Activated CD8-positive, alpha-beta memory T cell treated with anti-CD3 and anti-CD28 coated beads for 48 hours (primary cell): ENCODE measurements at places on chromosomes 2 and 18.

DNA sequence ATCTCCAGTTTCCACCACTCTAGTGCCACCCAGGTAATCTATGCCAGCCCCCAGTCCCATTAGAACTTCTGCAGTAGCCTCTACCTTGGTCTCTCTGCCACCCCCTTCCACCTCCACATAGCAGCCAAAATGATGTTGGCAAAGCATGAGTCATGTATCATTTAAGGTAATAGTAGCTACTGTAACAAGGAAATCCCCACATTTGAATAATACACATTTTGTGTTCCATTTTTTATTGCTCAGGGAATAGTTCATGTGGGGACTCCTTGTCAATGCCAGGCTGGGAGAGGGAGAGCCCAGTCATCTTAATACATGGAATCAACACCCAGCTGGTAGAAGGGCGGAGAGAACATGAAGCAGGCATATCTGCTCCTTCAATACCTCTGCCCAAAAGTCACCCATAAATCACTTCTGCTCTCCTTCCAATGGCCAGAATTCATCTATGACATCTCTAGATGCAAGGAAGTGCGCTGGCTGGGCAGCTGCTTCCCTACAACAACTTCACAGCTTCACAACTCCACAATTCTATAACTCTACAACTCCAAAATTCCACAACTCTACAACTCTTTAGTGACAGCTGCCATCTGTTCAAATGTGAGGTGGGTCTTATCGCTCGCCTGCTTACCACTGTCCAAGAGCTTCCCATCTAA lies 70.6 kb upstream of the GLS start:
- no peak for DNase-seq

- no peak for DNase-seq
These were observed 129.3 kb upstream of the HAAO start for GRCh38 chr2:42921721-42922120.

DNA sequence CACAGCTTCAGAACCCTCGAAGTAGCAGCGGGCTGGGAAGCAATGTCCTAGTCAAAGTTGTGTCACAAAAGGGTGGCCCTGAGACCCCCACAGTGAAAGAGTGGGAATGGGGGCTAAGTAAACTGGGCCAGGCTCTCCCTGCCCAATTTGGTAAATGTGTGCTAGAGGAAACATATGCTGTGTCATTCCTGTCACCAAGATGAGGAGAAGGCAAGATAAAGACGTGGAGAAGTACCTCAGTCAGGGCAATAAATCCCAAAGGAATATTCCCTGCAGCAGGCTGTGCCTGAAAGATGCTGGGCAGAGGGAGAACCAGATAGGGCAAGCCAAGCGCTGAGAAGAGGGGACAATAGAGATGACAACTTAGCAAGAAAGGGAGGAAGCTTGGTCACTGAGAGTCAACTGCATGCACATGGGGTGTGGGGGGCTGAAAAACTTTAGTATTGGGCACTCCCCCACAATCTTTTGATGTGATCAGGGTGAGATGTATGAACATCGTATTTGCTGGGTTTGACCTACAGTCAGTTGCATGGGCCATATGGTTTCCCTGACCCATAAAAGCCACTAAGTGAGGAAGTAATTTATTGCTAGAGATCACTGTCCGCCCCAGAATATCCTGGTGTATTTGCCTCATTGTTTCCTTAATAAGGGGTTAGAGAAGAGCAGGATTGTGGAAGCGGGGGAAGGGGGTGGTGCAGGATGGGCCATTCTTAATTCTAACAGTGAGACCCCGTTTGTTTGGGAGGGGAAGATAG lies 49.9 kb upstream of the CXCR4 start:
- no peak for DNase-seq

GRCh38 chr2:211344289-211344688 lies 787.9 kb downstream of the CPS1 start:
- no peak for DNase-seq

DNA sequence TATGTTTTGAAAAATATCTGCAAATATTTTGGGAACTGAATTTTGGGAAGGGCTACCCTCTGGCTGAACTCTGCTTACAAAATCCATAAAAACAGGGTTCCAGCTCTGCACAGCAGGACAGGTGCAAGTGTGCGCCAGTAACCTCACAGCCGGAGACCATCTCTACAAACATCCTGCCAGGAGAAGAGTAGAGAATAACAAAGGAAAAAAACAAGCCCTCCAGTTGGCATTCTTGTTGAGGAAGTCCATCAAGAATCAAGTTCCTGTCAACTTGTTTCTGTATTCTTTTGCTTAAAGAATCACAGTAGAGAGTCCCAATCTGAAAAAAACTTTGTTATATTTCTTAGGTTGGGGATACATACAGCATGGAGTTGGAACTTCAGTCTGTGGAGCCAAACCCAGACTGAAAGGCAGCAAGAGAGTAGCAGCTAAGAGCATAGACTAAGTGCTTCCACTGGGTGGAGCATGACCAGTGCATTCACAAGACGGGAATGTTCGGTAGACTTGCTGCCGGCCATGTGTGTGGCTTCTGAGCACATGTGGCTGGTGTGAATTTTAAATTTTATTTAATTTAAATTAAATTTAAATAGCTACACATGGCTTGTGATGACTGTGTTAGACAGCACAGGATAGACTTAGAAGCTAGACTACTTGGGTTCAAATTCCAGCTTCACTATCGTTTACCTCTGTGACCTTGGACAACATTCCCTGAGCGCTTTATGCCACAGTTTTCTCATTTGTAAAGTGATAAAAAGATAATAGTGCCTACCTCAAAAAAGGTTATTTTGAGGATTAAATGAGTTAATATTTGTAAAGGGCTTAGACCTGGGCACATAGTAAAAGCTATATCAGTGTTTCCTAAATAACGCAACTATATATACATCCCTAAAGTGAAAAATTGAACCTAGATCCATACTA lies 41.9 kb downstream of the SPTBN1 start:
- no peak for DNase-seq

GRCh38 chr2:64296695-64297346 lies 152.6 kb upstream of the PELI1 start:
- no peak for DNase-seq

GRCh38 chr2:35790292-35790691 lies 565.3 kb upstream of the CRIM1 start:
- no peak for DNase-seq

- no peak for DNase-seq
These were observed 47.7 kb downstream of the CMPK2 start for GRCh38 chr2:6818012-6818411.

- no peak for DNase-seq
These were observed 735.7 kb upstream of the SLC8A1 start for GRCh38 chr2:41187376-41188122.

GRCh38 chr18:76497021-76497420 lies 2.0 kb upstream of the ZNF516 start:
- no peak for DNase-seq

GRCh38 chr2:71576541-71576940 lies 123.2 kb downstream of the DYSF start:
- DNase-seq = no peak

DNA sequence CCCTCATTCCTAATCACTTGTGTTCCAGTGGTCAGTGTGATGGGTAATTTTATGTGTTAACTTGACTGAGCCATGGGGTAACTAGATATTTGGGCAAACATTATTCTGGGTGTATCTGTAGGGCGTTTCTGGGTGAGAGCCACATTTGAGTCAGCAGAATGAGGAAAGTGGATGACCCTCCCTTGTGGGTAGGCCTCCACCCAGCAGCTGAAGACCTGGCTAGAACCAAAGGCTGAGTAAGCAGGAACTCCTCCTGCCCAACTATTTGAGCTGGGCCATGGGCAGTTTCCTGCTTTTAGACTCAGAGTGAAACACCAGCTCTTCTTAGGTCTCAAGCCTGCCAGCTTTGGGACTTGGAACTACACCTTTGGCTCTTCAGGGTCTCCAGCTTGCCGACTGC lies 141.8 kb downstream of the ACKR3 start:
- no peak for DNase-seq

DNA sequence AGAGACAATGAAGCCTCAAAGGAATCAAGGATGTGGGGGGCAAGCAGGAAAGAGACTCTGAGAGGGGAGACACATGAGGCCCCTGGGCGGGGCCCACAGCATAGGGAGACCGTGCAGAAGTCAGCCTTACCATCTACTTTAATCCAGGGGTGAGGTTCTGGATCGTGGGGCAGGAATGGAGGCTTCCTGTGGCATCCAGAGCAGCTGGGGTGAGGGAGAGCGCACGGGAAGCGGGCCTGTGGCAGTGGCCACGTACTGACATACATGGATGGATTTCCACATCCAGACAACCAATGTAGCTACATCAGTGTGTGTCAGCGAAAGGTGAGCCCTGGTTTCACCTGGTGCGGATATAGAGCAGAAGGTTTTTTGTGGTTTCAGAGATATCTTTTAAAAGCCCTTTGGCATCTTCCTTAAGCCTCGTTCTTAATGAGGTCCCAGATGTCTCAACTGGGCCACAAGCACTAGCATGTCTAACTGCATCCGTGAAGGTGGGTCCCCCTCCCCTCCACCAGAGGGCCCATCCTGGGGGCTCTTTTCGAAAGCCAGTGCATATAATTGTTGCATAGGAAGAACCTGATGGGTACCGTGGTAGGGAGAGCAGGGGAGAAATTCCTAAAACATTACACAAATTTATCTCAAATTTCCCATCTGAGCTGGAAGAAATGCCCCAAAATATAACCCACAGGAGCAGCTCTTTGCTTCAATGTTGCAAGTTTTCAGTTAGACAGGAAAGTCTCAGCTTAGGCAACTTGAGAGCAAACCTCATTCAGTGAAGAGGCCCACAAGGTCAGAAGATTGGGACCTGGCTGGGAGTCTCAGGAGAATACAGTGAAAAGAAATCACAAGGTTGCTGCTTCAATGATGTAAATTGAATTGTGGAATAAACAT lies 90.9 kb downstream of the SP3 start:
- no peak for DNase-seq

DNA sequence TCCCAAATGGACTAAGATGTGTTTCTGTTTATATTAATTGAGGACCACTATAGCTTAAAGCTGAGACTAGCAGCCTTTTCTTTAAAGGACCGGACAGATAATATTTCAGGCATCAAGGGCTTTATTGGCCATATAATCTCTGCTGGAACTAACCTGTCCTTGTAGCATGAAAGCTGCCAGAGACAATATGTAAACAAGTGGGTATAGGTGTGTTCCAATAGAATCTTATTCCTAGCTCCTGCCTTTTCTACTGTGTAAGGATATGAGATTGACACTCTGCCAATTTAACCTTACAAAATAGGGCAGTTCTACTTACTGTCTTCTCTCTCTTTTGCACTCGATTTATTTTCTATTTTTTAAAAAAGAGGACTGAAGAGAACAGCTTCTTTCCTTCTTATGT lies 74.0 kb downstream of the RHBDD1 start:
- DNase-seq = no peak

DNA sequence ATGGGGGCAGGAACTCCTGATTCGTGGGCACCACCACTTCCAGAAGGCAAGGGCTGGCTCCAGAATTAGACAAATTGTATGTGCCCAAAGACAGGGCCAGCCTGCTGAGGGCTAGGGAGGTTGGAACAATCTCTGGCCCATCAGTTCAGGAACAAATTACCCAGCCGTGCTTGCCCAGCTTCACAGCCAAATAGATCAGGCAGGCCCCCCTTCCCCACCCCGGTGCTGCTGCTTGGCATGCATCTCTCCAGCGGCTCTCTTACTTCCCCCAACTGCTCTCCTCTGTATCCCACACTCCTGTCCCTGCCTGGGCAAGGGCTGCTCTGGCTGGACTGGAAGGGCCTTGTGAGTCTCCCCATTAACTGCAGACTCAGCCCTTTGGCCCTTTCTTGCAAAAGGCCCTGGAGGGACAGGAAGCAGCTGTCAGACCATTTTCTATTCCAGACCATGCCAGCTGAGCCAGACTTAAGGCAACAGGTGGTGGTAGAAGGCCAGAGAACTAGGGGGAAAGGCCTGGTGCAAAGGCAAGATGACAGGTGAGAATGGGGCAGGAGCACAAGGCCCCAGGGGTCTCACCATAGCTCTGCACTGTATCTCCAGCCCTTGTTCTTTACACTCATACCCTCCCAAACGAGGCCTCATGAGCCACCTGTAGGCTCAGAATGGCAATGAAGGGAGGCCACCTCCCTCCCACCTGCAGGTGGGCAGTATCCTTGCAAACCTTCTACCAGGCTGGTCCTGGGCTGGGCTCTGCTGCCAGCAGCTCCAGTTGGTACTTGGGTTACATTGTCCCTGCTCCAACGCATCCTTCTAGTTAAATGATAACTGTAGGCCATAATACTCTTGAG lies 30.7 kb upstream of the ACAA2 start:
- DNase-seq = no peak

DNA sequence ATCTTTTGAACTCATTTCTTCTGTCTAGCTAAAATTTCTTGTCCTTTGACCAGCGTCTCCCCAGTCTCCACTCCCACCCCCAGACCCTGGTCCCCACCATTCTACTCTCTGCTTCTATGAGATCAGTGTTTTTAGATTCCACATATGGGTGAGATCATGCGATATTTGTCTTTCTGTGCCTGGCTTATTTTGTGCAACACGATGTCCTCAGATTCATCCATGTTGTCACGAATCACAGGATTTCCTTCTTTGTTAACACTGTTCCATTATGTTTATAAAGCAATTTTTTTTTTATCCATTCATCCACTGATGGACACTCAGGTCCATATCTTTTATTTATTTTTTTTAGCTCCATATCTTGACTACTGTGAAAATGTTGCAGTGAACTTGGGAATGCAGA lies 16.0 kb upstream of the ACYP2 start:
- DNase-seq = no peak

DNA sequence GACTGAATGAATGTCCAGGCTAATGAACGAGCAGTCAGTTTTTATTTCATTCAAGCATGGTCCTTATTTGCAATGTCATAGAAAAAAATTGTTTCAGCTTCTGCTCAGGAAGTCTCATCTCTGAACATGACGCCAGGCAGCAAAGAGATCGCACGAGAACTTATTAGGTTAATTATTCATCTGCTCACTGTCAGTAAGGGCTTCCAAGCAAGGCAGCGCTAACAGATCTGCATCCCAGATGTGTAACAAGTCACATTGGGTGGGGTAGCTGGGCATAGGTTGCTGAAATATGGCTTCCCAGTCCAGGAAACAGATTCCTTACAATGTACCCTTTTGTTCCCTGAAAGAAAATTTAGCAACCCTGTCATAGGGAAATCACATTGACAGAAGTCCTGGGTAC lies 63.5 kb downstream of the ANKRD44 start:
- DNase-seq = no peak

DNA sequence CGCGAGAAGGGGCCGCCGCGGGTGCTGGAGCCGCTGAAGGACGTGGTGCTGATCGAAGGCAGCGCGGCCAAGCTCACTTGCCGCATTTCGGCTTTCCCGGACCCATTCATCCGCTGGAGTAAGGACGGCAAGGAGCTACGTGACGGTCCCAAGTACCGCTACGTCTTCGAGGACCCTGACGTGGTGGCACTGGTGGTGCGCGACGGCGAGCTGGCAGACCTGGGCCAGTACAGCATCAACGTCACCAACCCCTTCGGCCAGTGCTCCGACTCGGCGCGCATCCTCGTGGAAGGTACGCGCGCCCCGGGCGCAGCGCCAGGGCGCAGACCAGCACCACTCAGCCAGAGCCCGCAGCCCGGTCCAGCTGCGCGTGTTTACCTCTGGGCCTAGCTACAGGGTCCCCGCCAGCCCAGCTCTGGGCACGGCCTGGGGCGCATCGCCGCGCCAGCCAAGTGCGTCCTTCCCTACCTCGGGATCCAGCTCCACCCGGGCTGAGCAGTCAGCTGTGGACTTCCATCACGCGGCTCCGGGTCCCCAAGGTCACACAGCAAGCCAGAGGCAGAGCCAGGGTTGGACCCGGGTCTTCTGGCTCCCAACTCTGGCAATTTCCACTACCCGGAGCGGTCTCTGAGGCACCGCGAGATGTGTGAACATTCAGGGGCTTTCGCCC lies 1.7 kb upstream of the GMPPA start:
- no peak for DNase-seq
